ENCODE measurements at places on chromosomes 1 and 21.

DNA sequence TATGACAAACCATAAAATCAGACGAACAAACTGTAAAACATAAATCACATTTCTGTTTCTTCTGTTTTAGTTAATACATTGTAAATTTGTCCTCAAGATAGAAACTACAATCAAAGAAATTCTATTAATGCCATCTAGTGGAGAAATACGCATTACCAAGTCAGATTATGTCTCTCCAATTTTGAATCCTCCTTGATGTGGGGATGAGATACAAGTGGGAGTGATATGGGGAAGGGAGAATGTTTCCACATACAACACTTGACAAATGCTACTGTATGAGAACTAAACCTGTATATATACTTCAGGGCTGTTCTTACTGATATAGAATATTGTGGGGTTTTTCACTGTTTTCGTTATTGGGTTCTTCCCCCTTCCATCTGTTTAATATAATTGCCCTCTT lies 2.6 kb downstream of the HFM1 start:
- no peak for DNase-seq

DNA sequence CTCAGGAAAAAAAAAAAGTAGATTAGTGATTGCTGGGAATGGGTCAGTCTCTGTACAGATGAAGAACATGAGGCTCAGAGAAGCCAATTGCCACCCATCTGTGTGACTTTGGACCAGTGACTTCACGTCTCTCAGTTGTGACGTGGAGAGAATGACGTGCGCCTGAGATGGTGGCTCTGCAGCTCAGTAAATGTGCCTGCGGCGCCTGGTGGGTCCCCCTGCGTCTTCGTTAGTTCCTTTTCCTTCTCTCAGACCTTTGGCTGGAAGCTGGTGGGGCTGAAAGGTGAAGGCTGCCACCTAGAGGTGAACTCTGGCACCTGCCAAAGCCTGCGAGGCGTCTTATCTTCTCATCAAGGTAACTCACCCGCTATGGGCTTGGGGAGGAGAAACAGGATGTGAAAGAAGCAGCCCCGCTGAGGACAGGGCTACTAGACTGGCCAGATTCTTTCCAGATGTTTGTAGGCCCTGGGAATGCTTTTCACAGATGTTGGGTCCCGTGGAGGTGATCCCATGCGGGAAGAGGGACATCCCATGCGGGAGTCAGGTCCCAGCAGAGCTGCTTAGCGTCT lies 8.7 kb upstream of the E2F2 start:
- peak; percentile 89 for DNase-seq

GRCh38 chr21:41555057-41555456 lies 47.1 kb upstream of the TMPRSS2 start:
- no peak for DNase-seq

DNA sequence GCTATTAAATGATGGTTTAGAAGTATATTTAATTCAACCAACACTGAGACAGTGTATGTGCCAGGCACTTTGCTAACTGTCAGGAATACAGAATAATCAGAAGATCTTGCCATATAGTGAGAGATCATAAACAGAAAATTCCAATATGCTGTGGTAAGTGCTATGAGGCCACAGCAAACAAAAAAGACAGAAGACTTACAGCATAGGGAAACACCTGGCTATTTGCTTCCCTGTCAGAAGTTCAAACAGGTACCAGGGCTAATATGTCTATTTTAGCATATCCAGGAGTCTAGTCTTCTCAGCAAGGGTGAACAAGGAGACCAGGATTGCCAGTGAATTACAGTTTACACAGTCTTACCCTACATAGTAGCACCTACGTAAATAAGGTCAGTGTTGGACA lies 30.4 kb downstream of the TRIT1 start:
- DNase-seq = no peak

DNA sequence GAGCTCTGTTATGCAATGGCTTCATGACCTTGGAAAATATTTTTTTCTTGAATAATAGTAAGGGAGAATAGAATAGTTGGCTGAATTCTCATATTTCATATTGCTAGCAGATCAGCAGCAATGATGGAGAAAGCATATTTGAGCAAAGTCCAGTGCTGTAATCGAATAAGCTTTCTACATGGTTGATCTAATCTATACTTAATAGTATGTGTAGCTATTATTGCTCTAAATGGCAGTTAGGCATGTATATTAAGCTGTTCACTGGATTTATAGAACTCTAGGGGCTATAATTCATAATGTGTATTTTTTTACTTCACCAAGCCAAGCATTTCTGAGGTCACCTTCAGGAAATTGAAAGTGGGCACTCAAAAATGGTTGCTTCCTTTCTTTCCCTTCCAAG lies 10.0 kb upstream of the IL19 start:
- DNase-seq = no peak

- DNase-seq = no peak
Measured at GRCh38 chr21:45827881-45828579, 153.5 kb upstream of the COL6A1 start.

- no peak for DNase-seq
Measured at GRCh38 chr1:12129624-12130023, 37.2 kb upstream of the TNFRSF1B start.

GRCh38 chr1:165883056-165883455 lies 55.6 kb downstream of the UCK2 start:
- no peak for DNase-seq

GRCh38 chr1:68103884-68104554 lies 53.6 kb upstream of the DIRAS3 start:
- no peak for DNase-seq

- no peak for DNase-seq
Measured at GRCh38 chr1:162676750-162677149, 44.5 kb downstream of the DDR2 start.

GRCh38 chr1:116435806-116436610 lies 63.0 kb downstream of the ATP1A1 start:
- DNase-seq = no peak

GRCh38 chr1:161088587-161089110 lies 709 bp downstream of the NECTIN4 start:
- no peak for DNase-seq

DNA sequence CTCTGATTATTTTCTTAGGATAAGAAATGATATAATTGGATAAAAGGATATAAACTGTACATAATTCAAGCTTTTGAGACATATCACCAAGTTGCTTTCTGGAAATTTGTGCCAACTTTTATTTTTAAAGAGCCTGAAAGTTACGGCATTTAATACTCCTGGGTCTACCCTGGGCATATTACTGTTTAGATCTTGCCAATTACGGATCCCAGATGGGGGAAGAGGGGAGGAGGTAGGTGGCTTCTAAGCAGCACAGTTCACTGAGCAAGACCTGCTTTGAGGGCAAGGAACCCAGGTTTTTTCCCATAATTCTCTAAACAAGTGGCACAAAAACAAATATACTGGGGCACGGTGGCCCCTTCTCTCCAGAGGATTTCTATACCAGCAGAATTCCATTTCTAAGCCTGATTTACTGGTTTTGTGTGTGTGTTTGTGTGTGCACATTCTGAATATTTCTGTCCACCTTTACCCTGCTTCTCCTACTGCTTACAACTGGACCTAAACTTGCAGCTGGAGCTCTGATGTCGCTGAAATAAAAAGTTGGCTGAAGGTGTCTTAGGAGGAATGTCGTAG lies 76.7 kb downstream of the LAMC2 start:
- no peak for DNase-seq

DNA sequence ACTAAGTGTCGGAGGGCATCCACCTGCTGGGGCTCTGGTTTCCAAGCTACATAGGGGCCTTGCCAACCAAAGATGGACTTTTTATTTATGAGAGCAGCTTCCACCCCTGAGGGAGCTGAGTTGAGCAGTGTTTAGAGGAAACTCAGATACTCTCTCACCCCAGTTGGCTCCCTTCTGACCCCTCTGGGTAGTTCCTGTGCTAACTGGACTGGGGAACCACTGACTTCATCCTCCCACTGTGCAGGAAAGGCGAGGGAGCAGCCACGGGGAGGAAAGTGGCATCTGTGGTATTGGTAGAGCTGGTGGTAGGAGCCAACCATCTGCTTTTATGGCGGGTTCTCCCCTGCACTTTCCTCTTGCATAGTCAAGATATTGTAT lies 70.4 kb downstream of the MPZL1 start:
- DNase-seq = no peak

DNA sequence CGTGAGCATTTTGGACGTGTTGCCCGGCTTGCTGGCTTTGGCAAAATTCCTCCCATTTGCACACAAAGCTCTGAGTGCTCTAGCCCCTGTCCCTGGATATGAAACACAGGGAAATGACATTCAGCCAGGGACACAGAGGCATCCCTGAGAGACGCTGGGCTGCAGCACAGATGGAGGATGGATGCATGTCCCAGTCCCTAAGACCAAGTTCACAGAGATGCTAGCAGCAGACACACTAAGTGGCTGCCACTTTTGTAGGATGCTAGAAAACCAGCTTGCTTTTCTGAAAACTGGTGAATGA lies 12.5 kb downstream of the ACTRT2 start:
- no peak for DNase-seq

DNA sequence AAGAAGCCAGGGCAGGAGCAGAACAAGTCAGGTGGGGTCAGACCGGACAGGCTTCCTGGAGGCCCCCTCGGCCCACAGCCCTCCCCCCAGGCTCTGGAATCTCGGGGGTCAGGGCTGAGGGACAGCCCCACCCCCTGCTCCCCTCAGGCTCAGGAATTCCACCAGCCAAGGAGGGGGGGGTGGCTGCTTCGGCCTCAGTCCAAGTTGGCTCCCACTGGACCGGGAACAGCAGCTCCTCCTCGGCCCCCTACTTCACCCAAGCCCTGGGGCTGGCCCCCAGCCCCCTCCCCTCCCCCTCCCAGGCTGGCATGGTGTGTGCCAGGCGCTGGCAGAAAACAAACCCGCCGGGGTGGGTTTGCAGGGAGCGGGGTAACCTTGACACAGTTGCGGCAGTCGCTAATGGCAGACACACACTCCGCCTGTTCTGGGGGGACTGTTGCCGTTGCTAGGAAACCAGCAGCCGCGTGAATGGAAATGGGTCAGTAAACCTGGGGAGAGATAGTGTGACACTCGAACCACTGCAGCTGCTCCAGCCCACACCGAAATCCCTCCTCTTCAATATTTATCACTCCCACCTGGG lies 32.4 kb downstream of the AHDC1 start:
- DNase-seq = no peak

DNA sequence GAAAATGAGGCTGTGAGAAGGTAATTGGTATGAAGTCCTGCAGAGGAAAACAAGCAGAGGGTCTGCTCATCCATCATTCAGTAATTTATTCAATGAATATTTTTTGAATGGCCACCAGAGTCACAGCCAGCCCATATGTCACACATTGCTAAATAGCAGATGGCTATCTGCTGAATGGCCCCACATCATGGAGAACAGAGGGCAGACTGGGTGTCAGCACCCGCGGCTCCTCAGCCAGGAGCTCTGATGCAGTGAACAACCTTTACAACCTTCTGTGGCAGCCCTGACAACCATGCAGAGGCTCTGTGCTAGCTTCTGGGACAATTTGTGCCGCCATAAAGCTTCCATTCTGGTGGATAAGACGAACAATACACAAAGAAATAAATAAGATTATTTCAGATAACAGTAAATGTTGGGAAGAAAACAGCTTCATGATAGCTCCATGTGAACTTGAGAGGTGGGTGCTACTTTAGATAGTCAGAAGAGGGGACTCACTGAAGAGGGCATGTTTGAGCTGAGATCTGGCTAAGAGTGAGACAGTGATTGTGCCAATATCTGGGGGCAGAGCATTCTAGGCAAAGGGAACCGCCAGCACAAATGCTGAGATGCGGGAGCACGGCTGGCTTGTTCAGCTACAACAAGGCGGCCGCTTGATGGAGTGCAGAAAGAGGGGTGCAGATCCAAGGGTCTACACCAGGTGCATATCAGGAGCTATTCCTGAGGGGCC lies 2.8 kb upstream of the C1orf210 start:
- DNase-seq = no peak

- no peak for DNase-seq
Measured at GRCh38 chr1:19872190-19872589, 10.0 kb upstream of the OTUD3 start.

DNA sequence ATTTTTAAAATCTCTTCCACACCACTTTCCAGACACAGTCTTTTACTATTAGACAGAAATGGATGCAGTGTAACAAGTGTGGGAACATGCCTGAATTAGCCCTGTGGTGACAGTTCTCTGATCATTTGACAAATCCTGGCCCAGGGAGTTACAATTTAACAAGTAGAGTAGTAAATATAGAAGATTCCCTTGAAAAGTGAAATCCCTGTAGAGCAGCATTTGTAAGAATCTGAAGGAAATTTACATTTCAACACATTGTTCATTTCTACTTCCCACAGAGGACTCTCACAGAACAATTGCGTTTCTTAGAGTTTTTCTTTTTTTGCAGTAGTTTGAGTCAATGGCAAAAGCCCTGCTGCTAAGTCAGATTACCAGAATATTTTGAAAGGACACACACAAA lies 458.3 kb upstream of the BRINP3 start:
- no peak for DNase-seq

DNA sequence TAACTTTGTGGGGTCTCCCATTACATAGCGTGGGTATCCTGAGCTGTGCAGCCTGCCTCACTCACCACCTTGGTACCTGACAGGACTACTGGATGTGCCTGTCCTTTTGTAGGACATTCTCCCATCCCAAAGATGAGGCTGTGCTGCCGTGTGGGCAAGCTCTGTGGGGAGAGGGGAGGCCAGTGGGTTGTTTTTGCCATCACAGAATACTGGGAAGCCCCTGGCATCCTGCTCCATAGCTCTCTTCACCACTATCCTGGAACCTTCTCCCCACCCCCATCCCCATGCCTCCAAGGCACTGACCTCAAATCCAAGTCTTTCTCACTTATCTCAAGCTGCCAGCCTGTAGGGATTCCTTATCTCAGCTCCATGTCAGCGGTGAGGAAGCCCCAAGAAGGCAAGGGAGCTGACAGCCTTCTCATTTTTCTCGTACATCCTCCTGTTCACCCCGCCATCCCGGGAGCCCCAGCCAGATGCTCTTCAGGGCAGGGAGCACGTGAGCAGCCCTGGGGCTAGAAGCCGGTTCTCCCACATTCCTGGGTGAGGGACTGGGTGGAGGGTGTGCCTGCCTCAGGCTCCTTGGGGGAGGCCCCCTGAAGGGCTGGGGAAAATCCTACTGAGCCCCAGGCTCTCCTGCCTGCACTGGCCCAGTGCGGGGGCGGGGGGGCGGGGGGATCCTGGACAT lies 2.4 kb upstream of the ELF3 start:
- no peak for DNase-seq

DNA sequence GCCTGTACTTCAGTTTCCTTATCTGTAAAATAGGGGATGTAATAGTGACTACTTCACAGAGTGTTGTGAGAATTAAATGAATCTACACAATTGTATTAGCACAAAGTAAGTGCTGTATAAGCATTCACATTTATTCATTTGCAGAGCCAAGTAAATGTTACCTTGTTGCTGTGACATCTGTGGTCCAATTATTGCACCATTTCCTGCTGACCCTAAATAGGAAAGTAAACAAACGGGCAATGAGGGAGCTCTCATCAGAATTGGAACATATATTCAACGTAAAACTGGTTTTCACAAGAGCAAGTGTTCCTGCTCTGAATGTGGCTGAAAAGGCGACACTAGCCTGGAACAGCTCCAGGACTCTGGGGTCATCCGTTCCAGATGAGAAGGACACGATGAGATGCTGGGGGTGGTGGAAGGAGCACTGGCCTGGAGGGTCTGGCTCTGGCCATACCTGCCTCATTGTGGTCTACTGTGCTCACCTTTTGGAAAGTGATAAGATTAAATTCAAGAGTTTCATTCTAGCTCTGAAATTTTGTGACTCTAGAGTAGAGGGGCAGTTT lies 34.5 kb downstream of the PROX1 start:
- no peak for DNase-seq

- DNase-seq = no peak
Measured at GRCh38 chr1:119547805-119548204, 40.8 kb downstream of the HSD3B1 start.

Measured in T-cell (primary cell).